CD4-positive, alpha-beta memory T cell (primary cell): ENCODE measurements at places on chromosomes 3 and 15. TPM values are rescaled to one million over a fixed set of nuclear protein-coding genes. Genes with fewer than 3 reads are reported as not detected.

The ANKRD34C gene
- not detected for total RNA-seq

The VPS18 gene
- total RNA-seq, result 18.4 TPM

The DGKG gene
- 0.75 TPM for total RNA-seq

The C3orf52 gene
- total RNA-seq, result 2.3 TPM

The VILL gene
- 41.7 TPM for total RNA-seq

The LDHAL6B gene
- total RNA-seq, result not detected

The CISH gene
- 15.2 TPM for total RNA-seq

The PLD1 gene
- 1.2 TPM for total RNA-seq

The ROBO1 gene
- total RNA-seq, result not detected

The BCL2A1 gene
- total RNA-seq, result 25.4 TPM

The CAMKV gene
- not detected for total RNA-seq

The CYP19A1 gene
- not detected for total RNA-seq

The PRTG gene
- not detected for total RNA-seq

The ZPLD1 gene
- not detected for total RNA-seq
